Breast epithelium (tissue), 4 donors: ENCODE measurements at places on chromosomes 4 and X.

DNA sequence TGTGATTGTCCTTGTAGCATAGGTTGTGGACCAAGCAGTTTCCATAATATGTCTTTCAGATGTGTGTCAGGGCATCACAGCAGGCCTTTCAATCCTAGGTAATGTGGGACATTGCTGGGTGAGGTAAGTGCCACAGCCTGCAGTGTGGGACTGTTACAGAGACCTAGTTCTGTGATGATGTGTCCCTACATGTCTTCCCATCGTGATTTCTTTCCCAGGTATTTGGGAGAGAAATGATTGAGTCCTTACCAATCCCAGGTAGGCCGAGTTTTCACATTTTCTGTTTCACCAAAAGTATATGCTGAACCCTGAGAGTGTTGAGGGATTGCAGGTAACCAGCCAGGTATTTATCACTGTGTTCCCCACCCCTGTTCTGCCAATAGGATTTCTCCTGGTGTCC lies 10.6 kb upstream of the ATXN3L start:
- DNase-seq, result no peak

GRCh38 chr4:70667740-70668535 lies 1.6 kb upstream of the JCHAIN start:
- DNase-seq, result no peak

DNA sequence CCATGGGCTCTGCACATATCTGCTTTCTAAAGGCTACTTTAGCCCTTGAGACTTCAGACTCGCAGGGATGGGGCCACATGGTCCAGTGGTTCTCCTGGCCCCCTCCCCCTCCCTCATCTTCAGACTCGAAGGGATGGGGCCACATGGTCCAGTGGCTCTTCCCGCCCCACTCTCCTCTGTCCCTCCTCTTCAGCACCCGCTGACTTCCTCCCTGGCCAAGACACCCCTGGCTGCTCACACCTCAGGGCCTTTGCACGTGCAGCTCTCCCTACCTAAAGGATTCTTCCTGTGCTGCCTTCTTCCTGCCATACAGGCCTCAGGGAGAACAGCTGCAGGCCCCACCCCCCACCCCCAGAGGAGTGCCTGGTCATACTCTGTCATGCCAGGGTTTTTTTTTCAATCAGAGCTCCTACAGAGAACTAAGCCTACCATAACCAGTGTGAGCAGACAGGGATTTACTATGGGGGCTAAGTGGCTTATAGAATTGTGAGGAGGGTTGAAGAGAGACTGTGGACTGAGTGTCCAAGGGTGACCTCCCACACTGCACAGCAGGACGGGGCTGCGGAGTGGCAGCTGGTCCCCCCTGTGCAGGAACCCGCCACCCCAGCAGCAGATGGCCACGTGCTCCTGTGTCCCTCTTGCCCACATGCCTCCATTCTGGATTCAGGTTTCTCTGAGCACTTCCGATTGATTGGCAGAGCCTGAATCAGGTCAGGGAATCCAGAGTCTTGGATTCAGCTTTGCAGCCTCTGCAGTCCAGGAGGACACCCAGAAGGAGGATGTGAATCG lies 6.1 kb upstream of the SPON2 start:
- no peak for DNase-seq

- no peak for DNase-seq
These were observed 99.8 kb upstream of the TSPAN5 start for GRCh38 chr4:98758182-98758581.

- no peak for DNase-seq
These were observed 9.6 kb upstream of the RUFY3 start for GRCh38 chr4:70712150-70712549.

- DNase-seq, result no peak
These were observed 1028.1 kb downstream of the SH3BGRL start for GRCh38 chrX:82230013-82230412.

DNA sequence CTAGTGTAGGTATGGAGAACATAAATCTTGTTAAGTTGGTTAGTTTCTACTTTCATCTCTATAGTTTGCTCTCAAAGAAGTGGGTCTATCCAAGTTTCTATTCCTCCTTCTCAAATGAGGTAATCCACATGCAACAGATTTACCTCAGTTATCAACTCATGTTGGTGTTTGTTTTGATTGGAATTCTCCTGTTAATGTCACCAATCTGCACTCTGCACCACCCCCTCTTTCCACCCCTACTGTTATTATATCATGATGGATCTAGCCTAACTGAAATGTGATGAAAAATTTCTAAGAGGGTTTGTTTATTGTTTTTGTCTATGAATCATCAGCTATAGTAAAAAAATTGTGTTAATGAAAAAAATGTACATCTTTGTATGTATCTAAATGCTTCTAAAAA lies 66.1 kb downstream of the AGTR2 start:
- no peak for DNase-seq

DNA sequence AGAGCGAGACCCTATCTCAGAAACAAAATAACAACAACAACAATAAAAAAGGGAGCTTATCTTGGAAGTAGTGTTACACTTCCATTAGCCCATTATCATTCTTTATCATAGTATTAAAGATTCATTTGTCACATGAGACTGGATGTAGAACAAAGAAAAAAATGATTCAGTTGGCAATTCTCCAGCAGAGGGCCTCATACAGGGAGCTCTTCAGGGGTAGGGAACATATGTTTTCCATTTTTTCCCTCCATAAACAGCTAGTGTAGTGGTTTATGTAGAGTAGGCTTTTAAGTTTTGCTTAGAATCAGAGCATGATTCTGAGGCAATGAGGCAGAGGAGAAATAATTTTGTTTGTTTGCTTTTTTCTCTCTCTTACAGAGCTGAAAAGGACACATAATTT lies 5.8 kb downstream of the CPE start:
- DNase-seq, result no peak

DNA sequence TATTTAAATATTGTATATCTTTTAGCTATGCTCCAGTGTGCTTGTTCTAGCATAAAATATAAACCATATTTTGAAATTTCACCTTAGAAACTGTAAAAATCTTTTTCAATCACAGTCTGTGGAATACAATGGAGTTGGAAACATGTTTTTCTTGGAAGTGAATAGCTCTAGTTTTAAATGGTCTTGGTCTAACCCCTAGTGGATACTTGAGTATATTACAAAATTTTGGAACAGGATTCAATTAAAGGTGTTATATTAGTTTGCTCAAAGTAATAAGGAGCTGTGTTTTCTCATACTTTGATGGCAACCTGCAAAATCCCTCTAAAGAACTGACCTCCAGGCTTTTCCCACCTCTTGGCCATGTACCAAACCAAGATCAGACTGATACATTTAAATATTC lies 48.2 kb downstream of the STK26 start:
- no peak for DNase-seq

DNA sequence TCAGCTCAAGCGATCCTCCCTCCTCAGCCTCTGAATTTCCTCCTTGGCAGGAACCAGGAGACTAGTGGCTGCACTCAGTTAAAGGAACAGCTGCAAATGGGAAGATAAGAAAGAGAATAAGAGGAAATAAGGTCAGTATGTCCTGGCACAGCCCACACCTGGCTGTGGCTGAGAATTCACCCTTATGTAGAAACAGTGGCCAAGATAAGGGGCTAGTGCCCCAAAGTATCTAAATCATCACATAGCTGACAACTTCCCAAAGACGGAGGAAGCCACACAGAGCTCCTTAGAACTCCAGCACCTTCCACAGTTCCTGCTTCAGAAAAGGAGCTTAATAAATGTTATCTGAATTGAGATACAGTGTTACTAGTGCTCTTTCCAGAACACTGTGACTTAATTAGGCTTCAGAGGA lies 2.3 kb upstream of the CHIC2 start:
- no peak for DNase-seq

- DNase-seq, result no peak
These were observed 30.6 kb downstream of the SETD7 start for GRCh38 chr4:139525414-139525813.

- no peak for DNase-seq
These were observed 7.1 kb upstream of the ELF2 start for GRCh38 chr4:139184129-139184528.

- DNase-seq, result no peak
These were observed 126.9 kb downstream of the FAM53A start for GRCh38 chr4:1557221-1557597.

GRCh38 chr4:577499-578450 lies 1.7 kb upstream of the TMEM271 start:
- DNase-seq, result no peak
